ENCODE measurements at places on chromosomes 2 and 18. TPM values are rescaled to one million over a fixed set of nuclear protein-coding genes. Genes with fewer than 3 reads are reported as not detected.

- DNase-seq = no peak
- no peaks in the 10 kb centered on the region for H3K36me3 ChIP-seq
- H3K27ac ChIP-seq = no peak overlapping the region
- no peak overlapping the region for H3K4me3 ChIP-seq
These were observed 933.6 kb upstream of the FANCL start for GRCh38 chr2:59174536-59175243.

The LCT gene
- 0.12 TPM for total RNA-seq

DNA sequence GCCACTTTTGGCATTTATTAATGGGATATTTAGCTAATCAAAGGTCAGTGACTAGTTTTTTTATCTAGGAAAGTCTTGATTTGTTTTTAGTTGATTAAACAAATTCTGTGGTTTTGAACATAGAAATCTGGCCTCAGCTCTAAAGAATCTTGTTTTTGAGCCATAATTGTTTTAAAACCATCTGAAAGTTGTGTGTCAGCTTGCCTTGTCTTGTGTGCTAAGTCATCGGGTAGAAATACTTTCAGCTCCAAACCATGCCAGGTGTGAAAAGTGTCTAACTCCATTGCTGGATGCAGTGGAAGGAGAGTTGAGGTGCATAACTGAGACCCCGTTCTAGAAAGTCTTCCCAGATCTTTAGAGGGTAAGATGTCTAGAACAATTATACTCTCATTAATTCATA, 22.7 kb downstream of the FARP2 start:
- no peak overlapping the region for H3K27ac ChIP-seq
- peaks cover 10% of the 10 kb centered on the region for H3K4me1 ChIP-seq
- no peak overlapping the region for H3K4me3 ChIP-seq
- no peaks in the 10 kb centered on the region for H3K36me3 ChIP-seq
- H3K27me3 ChIP-seq = no peaks in the 10 kb centered on the region
- no peak for DNase-seq

DNA sequence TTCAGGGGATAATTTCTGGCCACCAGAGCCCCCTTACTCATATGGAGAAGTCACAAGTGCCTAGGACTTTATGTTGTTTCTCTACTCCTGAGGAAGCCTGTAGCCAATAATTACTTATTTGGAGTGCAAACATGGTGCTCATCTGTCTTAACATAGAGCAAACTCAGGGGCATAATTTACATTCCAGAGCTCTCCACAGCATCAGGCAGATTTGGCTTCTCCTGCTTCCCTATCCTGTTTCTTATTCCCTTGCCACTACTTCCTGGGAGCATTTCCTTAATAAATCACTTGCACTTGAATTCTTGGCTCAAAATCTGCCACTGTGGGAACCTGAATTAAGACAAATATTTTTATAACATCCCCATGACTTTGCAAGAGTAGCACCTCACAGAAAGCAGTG, 960.9 kb downstream of the SOCS6 start:
- H3K4me3 ChIP-seq = no peak overlapping the region
- H3K36me3 ChIP-seq = no peaks in the 10 kb centered on the region
- H3K27me3 ChIP-seq = no peaks in the 10 kb centered on the region

The SERPINB5 gene
- 19.5 TPM for total RNA-seq

DNA sequence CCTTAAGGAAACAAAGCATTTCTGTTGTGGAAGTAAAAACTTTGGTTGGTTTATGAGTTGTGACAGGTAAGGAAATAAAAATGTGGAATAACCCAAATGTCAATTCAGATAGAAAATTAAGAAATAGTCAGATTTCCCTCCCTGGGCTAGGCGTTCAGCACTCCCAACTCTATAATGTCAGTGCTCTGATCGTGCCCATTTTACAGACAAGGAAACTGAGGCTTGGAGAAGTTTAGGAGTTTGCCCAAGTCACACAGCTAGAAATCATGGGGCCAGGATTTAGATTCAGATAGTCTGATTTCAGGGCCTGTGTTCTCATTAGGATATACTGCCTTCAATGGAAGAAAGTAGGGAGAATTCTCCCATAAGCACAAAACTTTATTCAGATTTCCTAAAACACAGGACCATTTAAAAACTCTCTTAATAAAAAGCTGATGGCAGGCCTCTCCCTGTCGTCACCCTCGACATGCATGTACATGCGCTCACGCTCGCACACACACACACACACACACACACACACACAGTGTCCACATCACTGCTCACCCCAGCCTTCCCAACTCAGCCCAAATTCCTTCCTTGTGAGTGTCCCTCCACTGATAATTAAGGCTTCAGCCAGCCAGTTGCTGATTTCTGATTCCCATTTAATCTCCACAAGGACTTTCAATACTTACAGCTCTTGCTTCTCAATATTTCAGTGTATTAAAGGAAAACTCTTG, 49.1 kb upstream of the SLC14A2 start:
- H3K36me3 ChIP-seq = no peaks in the 10 kb centered on the region
- H3K27ac ChIP-seq = no peak overlapping the region
- DNase-seq = no peak

- no peak overlapping the region for H3K4me3 ChIP-seq
- no peak overlapping the region for H3K27ac ChIP-seq
- DNase-seq = no peak
- no peaks in the 10 kb centered on the region for H3K4me1 ChIP-seq
- no peaks in the 10 kb centered on the region for H3K36me3 ChIP-seq
- no peaks in the 10 kb centered on the region for H3K27me3 ChIP-seq
These were observed 119.9 kb upstream of the PIEZO2 start for GRCh38 chr18:11269257-11269656.

GRCh38 chr2:240572141-240573031, 4.1 kb downstream of the RNPEPL1 start:
- H3K27ac ChIP-seq = no peak overlapping the region
- no peak overlapping the region for H3K4me3 ChIP-seq
- peaks cover 26% of the 10 kb centered on the region for H3K4me1 ChIP-seq

GRCh38 chr2:47519604-47520301, 116.8 kb downstream of the MSH2 start:
- H3K27ac ChIP-seq = no peak overlapping the region
- DNase-seq = no peak
- no peaks in the 10 kb centered on the region for H3K4me1 ChIP-seq
- no peaks in the 10 kb centered on the region for H3K36me3 ChIP-seq
- H3K4me3 ChIP-seq = no peak overlapping the region

Data from HCT116 (cell line).